ENCODE measurements at places on chromosomes 5 and 9.

DNA sequence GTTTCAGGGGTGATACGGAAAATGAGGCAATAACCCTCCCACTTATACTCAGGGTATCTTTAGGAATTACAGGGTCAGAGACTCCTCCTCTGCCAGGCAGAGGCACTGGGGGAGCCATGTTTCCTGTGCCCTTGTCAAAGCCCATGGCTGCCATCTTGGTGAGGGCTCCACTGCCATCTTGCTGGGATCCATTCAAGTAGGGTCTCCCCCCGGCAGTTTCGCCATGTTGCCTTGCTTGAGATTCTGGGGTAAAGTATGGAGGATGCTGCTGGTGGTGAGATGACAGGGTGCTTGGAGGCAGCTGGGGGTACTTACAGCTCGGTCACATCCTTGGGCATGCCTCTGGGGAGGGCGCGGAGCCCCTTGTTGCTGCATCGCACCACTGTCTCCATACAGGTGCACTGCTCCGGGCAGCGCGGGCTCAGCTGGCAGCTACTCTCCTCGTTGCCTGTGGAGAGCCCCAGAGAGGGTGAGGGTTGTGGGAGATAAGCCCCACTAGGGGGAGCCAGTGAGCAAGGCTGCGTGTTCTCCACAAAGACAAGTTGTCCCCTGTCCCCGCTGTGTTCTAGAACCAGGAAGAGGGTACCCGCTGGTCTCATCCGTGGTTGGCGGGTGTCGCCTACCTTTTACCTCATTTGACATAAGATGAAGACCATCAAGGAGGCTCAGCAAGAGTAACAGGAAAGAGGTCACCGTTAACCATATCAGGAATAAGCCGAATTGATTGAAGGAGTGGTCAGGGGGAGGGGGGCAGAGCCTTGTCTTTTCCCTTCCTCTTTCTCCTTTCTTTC, 169.0 kb upstream of the PANK3 start:
- DNase-seq: peak; percentile 78

DNA sequence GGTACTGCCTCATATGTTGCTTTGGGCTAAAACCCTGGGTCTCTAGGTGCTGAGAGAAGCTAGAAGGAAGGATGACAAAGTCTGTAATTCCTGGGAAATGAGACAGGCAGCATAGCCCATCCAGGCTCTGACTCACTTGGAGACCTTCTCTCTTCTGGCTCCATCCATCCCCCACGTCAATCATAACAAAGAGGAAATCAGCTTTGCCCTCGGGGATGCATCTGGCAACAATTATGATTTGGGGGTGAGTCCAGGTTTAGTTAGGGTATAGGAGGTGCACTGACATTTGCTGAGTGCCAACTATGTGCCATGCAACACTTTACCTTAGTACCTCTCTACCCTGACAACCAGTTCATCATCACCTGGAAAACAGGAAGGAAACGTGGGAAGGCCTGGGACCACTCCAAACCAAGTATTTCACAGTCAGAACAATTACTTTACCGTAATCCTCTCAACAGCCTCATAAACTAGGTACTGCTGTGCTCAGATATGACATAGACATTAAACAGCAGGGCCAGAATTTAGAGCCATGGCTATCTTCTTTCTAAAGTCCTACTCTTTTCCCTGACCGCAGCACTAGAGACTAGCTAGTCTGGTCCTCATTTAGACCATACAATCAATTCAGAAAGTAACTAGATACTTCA, 39.1 kb upstream of the GZMA start:
- no peak for DNase-seq

DNA sequence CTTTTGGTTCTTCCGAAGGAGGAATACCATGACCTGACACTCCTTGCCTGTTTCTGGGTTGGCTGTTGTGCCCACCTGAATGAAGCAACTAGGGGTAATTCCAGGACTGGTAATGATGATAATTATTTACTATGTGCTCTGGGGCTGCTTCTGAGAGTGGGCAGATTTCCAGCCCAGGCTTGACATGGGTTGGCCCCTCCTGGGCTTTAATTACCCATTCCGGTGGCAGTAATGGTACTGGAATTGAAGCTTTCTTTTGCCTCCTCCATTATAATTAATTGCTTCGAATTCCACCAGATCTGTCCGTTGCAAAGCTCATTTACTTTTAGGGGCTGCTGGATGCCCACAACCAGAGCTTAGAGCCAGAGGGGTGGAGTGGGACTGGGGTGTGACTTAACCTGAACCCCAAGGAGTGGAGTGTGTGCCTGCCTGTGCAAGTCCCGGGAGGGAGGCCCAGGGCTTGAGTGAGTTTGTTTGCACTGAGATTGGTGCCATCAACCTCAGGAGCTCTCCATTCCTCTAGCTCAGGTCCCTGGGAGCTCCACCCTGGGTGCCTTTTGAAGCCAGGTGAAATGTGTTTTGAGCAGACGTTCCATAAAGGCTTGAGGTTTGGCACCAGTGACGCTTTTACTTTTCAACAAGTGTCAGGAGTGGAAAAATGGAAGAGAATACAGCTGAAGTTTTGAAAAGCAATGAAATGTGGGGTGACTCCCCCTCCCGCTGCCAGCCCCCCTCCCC, 214.6 kb downstream of the PDZD2 start:
- no peak for DNase-seq

DNA sequence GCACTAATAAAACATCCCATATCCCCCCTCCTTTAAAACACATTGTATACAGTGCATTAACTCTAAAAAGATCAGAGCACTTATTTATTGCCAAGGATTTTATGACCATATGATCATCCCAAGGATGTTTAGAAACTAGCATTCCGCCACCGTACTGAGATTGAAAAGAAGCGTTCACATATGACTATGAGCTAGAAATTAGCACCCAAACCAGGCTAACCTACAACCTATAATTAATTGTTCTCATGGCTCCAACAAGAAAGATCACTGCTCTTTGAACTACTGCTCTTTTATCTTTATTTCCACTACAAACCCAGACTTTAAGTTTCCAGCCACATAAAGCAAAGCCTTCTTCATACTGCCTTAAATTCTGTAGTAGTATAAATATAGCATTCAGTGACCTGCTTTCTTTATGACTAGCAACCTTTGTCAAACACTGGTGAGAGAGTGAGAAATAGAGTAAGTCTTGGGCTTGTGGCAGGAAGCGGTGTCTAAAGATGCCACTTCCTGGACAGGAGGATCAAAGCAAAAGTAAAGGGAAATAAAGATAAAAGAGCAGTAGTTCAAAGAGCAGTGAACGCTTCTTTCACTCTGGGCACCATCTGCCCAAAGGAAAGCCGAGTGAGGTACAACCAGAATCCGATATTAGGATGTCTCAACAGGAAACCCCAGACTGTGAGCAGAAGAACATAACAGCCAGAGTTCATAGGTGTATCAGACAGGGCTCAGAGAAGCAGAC, 151.1 kb upstream of the ERCC6L2 start:
- peak; percentile 90 for DNase-seq

GRCh38 chr5:141965071-141965470, 3.8 kb upstream of the RNF14 start:
- DNase-seq: no peak
